ENCODE measurements at places on chromosomes 3 and 15. TPM values are rescaled to one million over a fixed set of nuclear protein-coding genes. Genes with fewer than 3 reads are reported as not detected.

Gene HOMER2
- 15.1 TPM for total RNA-seq

GRCh38 chr15:86392296-86392695, 312.6 kb downstream of the AGBL1 start:
- no peak for DNase-seq
- no peak overlapping the region for H3K27ac ChIP-seq
- no peaks in the 10 kb centered on the region for H3K36me3 ChIP-seq
- H3K27me3 ChIP-seq, result no peaks in the 10 kb centered on the region
- no peaks in the 10 kb centered on the region for H3K4me1 ChIP-seq

Gene ATP2C1
- total RNA-seq, result 88.9 TPM

Gene GRK7
- not detected for total RNA-seq

DNA sequence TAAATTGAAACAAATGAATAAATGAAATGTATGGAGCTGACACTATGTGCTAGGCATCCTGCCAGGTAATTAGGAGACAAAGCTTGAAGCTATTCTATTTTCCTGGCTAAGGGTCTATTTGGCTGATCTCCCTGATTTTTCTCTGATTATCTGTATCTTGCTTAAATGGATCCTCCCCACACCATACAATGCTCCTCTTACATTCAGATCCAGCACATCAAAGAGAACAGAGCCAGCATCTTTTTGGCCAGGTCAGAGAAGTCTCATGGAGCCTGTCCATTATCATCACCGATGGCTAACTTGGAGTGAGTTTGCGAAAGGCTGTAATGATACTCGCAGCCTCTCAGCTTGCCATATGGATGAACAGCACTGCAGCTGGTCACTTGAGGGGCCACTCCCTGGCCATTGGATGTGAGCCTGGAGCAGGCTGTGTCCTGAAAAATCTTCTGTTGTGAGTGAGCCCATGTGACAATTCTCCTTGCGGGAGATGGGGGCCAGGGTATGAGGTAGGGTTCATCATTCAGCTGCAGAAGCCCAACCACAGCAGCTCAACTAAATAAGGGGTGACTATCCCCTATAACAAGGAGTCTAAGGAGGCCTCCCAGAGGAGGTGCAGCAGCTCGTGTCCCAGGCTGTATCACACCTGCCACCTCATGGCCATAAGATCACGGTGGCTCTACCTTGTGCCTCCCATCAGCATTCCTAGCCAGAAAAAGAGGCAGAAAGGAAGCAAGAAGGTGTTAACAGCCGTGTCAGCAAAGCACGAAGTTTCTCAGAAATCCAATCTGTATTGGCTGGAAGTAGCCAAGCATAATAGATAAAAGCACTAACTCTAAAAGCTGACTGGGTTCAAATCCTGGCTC, 69.3 kb upstream of the ST8SIA2 start:
- H3K4me1 ChIP-seq, result no peaks in the 10 kb centered on the region
- H3K36me3 ChIP-seq, result no peaks in the 10 kb centered on the region
- no peak for DNase-seq
- peaks cover 61% of the 10 kb centered on the region for H3K27me3 ChIP-seq

Gene CHD2
- 120 TPM for total RNA-seq

Gene ZNF385D
- 0.28 TPM for total RNA-seq

Gene ZNF717
- total RNA-seq, result 29.1 TPM

DNA sequence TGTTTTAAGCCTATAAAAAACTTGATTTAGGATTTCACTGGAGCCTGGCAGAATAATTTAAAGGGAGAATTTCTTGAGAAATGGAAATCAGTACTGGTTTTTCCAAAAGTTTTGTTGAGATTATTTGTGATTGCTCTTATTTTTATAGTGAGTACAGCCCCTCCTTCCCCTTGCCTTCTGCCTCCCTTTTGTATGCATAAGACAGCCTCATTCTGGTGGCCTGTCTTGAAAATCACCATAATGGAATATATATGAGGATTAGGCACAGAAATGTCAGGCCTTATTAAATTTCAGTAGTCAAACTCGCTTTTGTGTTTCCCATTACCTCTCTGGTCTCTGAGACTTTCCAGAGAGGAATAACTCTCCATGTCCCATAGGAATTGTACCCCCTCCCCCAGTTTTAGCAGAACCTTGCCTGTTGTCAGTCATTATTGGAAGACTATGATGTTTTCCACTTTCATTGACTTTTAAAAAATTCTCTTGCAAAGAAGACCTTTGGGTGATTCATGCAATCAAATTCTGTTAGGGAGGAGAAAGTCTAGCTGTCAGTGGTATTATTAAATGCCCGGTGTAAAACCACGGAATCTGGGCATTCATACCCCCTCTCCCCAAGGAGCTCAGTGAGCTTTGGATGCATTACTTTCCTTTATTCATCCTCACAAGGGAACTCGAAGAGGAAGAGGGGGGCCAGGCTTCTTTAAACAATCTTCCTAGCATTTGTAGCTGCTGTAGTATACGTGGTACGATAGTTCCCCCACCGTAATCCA, 171.6 kb upstream of the TSC22D2 start:
- no peak overlapping the region for H3K4me3 ChIP-seq
- no peaks in the 10 kb centered on the region for H3K27me3 ChIP-seq
- H3K4me1 ChIP-seq, result peaks cover 43% of the 10 kb centered on the region
- no peaks in the 10 kb centered on the region for H3K36me3 ChIP-seq

- no peaks in the 10 kb centered on the region for H3K36me3 ChIP-seq
- H3K27ac ChIP-seq, result no peak overlapping the region
- H3K27me3 ChIP-seq, result no peaks in the 10 kb centered on the region
- H3K4me1 ChIP-seq, result no peaks in the 10 kb centered on the region
- no peak for DNase-seq
Measured at GRCh38 chr3:147299656-147300055, 106.7 kb downstream of the ZIC4 start.

Gene RPS27L
- 77.0 TPM for total RNA-seq

Gene GOLGA6L7
- not detected for total RNA-seq

DNA sequence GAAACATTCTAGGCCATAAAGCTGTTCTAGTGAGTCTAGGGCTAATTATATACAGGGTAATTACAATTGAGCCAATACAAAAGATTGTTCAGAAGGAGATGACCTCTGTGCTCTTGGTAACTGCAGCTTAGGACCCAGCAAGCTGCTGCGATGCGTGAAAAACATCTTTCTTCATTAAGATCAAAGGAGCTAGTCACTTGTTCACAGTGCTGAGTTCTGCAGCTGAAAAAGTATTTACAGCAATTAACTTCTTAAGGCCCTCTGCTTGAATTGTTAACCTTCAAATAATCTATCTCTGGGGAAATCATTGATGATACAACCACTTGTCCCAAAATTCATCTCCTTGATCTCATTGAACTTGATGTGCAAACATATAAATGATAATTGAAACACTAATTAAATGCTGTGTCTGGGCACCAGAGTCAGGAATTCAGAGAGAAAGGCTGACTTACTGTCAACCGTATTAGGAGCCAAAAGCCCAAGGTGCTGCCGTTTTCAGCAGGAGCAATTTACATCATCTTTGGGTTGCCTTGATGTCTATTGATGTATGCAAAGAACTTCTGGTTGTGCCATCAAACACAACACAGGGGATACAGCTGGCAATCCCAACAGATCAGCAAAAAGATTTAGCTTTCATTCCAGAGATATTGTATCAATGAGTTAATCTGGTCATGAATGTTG, 213.0 kb downstream of the NECTIN3 start:
- no peaks in the 10 kb centered on the region for H3K4me1 ChIP-seq
- no peak overlapping the region for H3K27ac ChIP-seq
- DNase-seq, result no peak
- no peaks in the 10 kb centered on the region for H3K36me3 ChIP-seq
